HT1080 (cell line): ENCODE measurements at places on chromosomes 7 and 10.
A peak's percentile ranks its signal among the peaks of the same experiment; 100 is the strongest.

- peak; percentile 57 for DNase-seq
Observed at GRCh38 chr7:55423277-55423711, 58.2 kb downstream of the LANCL2 start.

DNA sequence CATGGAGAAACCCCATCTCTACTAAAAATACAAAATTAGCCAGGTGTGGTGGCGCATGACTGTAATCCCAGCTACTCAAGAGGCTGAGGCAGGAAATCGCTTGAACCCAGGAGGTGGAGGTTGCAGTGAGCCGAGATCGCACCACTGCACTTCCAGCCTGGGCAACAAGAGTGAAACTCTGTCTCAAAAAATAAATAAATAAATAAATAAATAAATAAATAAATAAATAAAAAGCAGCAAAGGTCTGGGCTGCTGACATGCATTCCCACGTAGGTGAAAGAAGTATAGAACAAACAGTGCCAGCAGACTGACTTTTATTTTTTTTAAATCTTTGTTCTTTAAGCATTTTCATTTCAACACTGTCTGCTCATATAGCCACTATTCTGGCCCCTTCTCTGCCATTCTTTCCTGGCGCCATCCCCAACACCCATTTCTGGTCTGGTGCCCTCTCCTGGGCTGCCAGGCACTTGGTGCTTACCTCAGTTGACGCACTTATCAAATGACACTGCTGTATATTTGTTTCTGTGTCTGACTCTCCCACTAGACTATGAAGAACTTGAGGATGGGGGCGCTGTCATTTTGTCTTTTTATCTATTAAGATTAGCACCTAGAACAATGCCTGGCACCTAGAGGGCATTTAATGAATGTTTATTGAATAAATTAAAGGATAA, 15.6 kb downstream of the FAM107B start:
- DNase-seq = no peak

GRCh38 chr7:158008267-158008666, 579.4 kb downstream of the PTPRN2 start:
- no peak for DNase-seq

- no peak for DNase-seq
Observed at GRCh38 chr10:60957667-60958221, 13.8 kb upstream of the RHOBTB1 start.

GRCh38 chr10:130458509-130458908, 322.3 kb downstream of the GLRX3 start:
- no peak for DNase-seq

DNA sequence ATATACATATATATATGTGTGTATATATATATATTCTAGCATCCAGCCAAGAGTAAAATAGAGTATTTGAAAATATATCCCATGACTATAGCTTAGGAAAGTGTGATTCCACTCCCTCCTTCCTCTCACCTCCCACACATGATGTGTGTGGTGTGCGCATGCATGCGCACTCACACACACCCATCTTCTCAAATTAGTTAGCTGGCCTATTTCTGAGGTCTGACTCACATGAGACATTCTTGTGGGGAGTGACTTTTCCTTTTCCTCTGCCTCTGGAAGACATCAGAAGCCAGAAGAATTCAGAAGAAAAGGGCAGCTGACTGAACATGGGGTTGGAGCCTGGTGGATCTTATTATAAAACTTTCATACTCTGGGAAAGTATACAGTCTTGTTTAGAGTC, 793.5 kb upstream of the ZNF722 start:
- DNase-seq = no peak

DNA sequence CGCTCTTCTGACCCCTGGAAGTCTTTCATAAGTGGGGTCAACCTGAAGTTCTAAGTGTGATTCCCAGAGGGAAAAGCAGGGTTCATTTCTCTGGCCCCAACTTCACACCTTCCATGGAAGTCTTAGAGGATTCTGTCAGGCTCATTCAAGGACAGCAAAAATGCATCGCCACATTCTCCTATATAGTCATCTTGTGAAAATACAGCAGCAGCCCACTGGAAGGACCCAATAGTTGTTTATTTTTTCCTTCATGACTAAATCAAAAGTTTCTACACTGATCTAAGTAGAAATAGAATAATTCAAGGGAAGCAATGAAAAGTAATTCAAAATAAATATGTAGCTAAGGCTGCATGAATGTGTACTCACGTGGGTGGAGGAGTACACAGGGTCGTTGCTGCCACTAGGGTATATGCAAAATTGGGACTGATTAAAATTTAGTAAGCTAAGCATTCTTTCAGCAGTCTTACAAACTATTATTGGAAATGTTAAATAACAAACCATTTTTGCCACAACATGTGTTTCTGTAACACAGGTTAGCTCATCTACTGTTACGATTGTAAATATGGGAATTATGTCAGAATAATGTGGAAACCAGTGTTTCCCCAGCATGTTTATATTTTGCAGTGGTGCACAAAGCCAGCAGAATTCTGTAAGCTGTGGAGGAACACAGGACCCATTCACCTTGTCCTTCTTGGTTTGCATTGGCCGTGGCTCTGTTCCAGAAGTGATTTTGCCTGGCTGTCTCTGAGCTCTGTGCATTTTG, 33.5 kb downstream of the EEPD1 start:
- DNase-seq = no peak

DNA sequence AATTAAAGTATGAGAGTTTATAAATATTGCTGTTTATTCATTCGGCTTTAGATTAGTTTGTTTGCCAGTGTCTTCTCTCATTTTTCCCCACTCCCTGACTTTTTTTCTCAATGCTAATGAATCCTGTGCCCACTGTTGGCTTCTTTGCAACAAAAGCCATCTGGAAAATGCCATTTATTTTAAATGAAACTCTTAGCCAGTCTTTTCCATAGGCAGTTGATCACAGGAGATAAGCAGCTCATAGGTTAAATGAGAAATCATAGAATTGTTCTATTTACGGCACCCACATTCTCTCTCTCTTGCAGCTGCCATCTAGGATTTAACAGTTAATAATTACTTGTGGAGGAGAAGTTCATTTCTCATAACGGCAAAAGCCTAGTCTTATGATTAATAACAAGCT, 249.3 kb upstream of the POM121L12 start:
- DNase-seq = no peak

DNA sequence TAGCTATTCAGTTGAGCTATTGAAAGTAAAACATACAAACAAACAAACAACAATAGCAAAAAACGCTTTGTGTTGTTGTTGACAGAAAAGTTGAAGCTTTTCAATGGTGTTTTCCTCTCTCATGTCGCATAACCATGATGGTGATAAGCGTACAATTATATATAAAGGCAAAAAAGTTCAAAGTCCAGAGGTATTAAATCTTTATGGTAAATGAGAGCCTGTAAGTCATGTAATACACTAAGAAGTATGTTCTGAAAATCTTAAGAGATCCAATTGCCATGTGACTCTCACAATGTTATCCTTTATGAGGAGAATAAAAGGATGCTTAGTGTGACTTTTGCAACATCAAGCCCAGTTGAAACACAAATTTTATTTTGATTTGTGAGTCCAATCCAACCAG, 93.9 kb downstream of the PPP1R9A start:
- DNase-seq = no peak
